ENCODE measurements at places on chromosomes 4 and X.

DNA sequence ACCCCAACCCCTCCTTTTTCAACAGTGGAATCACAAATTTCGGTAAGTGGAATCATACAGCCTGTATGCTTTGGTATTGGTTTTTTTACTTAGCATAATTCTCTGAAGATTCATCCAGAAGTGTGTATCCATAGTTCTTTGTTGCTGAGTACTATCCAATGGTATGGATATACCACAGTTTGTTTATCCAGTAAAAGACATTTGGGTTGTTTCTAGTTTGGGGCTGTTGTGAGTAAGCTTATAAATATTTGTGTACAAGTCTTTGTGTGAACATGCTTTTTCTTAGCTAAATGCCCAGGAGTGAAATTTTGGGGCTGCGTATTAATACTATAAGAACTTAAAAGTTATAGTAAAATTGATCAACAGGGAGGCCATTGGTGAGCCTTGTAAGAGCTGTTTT is 57.5 kb upstream of the GC start:
- no peak for DNase-seq

DNA sequence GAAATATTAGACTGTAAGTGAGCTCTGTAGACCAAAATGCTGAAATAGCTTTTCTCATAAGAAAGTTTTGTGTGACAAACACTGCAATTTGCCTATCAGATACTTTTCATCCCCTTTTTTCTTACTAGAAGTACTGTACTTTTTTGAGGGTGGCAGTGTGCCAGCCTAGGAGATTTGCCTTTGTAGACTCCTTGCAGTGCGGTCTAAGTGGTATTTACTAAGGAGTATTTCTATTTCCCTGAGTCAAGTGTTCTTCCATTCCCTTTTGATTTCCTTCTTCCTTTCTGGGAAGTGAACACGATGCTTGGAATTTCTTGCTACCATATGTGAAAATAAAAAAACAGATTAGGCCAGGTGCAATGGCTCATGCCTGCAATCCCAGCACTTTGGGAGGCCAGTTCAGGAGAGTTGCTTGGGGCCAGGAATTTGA is 34.6 kb downstream of the PDLIM5 start:
- no peak for DNase-seq

GRCh38 chrX:13028871-13029636 is 15.4 kb downstream of the FAM9C start:
- DNase-seq = no peak

DNA sequence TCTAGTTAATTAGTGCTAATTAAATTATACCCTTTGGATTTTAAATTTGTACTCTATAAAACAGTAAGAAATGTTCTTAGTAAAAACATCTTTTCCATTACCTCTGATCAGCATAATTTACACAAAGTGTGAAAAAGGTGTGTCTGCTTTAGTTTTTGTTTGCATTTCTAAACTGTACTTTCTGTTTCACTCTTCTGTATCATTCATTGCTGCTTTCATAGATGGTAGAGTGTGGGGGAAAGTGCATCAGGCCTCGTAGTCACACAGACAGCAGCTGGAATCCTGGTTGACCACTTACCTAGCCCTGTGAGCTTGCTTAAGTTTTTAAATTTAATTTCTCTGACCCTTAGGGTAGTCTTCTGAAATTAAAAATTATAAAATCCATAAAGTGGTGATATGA is 275.4 kb upstream of the PITX2 start:
- DNase-seq = no peak

DNA sequence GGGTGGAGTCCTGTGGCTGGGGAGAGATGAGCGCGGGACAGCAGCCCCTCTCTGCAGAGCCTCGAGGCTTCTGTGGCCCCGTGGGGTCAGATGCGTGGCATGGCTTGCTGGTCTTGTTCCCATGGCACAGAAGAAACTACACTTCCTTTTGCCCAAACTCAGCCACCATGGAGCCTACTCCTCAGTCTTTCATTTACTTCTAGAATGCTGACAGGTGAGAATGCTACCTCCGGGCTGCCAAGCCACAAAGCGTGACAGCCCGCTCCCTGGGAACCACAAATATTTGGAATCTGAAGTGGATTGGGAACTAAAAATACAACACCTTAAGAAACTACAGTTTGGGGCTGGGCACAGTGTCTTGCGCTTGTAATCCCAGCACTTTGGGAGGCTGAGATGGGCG is 98.0 kb downstream of the TRAPPC11 start:
- DNase-seq = no peak

DNA sequence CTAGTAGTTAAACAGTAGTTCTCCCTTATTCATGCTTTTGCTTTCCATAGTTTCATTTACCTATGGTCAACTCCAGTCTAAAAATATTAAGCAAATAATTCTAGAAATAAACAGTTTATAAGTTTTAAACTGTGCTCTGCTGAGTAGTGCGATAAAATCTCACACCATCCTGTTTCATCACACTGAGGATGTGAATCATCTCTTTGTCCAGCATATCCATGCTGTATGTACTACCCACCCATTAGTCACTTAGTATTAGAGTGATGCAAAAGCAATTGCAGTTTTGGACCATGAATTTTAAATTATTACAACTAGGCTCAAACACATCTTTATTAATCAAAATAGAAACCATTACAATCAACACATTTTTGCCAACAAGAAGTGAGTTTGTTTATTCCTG is 187.4 kb downstream of the TEX13C start:
- DNase-seq = no peak

DNA sequence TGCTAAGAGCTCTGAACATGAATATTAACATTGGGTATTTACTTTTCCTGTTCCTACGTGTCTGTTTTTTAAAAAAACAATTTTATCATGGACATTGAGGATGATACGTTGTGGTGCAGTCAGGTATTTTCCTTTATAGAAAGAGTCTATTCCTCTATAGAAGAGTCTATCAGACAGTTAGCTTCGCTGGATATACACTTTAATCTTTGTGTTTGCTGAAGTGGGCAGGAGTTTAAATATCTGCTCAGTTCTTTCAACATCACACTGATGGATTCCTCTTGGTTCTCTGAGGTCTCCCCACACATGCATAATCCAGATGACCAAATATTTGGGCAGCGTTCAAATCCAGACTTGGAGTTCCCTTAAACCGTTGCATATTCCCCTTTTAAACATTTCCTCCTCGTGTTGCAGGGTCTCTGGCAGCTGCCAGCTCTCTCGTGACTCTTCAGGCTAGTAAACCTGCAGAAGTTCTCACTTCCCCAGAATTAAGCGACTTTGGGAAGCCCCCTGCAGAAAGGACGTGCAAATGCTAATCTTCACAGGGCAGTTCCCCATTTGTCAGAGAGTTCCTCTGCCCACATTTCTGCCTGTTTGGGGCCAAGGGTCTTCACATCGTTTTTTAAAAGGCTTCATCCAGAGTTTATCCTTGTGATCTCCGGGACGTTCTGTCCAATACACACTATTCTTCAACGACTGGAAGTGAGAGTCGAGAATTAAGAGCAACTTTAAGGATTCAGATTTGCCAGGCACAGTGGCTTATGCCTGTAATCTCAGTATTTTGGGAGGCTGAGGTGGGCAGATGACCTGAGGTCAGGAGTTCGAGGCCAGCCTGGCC is 20.5 kb upstream of the DHRSX start:
- no peak for DNase-seq

GRCh38 chrX:85140964-85141363 is 102.6 kb downstream of the SATL1 start:
- DNase-seq = no peak

GRCh38 chrX:13994536-13995080 is 35.1 kb downstream of the GEMIN8 start:
- DNase-seq = no peak

DNA sequence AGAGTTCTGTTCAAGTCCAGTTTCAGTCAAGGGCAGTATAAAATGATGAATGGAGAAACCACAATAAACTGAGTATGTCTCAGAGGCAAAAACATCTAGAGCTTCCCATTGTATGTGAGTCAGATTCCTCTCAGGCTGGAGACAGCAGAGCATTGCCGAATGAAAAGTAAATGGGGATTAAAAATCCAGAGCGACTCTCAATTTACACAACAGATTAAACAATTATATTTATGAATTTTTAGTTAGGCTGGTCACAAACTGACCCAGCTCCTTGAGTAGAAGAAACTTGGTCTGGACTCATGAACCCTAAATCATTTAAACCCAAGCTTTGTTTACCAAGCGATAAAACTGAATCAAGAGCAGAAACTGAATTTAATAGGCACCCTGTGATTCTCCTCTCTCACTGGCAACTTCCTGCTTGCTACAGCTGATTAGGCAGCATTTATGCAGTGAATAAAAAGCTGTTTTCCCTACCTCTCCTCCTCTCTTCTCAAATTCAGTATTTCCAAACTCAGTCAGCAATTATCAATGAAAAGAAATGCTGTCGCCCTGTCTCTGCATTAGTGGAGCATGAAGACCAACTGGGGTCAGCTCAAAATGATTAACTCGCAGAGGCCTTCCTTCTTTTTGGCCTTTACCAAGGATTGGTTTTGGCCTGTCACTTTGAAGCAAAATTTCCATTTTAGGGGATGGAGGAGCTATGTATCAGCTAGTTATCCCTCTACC is 568.0 kb downstream of the PDHA2 start:
- DNase-seq = no peak

DNA sequence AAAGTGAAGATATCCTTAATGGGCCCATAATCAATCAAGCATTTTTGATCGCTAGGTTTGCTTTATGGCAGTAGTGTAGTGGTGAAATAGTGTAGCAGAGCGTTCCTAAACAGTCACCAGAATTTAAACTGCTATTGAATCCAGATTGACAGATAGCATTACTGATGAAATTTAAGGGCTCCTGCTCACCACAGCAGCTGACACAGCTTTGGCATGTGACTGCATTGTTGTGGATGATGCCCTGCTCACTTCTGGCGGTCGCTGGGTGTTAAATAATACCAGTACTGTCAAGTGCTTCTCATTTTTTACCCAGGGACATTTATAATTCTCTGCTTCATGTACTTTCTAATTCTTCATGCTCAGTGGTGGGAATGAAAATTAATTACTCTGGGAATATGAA is 102.0 kb upstream of the ARHGAP24 start:
- DNase-seq = no peak

DNA sequence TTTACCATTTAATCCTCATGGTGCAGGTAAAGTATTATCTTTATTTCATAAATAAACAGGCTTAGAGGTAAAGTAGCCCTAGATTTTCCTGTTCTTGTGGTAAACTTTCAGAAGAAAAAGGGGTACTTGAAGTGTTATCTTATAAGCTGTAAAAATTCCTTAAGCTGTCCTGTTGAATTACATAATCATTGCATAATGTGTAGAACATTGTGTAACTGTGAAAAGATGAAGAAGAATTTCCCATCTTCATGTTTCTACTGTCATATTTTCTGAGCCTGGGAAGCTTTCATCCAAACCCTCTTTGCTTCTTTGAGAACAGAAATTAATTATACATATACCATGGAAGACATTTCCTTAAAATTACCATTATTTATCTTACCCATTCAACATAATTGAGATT is 90.5 kb downstream of the ELOVL6 start:
- DNase-seq = no peak

DNA sequence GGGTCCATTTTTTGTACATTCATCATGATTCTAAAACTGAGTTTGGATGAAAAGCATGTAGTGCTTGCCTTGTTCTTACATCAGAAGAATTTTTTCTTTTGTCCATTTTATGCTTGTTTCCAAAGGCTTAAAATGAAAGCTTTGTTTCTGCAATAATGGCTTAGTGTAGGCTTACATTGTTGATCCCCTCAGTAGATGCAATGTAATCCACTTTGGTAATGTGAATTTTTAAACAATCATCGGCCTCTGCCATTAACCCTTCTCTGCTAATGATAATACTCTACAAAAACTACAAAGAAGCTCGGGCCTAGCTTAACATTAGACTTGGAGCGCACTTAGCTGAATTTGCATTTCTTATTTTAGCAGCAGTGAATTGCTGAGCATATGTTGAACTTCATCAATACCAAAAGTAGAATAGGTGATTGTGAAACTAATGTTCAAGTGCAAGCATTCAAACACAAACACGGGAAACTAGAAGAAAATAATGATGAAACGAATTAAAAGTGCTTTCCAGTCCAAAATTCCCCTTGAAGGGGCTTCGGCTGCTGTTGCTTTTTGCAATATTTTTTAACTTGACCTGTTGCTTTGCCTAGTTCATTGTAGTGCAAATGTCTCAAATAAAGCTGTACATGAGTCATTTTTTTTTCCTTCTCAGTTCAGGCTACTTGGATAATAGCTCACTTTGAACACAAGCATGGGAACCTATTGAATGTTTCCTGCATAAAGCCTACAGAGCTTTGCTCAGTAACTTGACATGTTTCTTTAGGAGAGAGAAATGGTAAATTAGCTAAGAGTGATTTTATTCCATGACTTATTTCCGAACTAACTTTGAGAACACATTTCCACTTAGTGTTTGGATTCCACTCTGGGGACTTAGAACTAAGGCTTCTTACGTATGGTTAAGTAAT is 66.5 kb downstream of the SLIT2 start:
- no peak for DNase-seq

DNA sequence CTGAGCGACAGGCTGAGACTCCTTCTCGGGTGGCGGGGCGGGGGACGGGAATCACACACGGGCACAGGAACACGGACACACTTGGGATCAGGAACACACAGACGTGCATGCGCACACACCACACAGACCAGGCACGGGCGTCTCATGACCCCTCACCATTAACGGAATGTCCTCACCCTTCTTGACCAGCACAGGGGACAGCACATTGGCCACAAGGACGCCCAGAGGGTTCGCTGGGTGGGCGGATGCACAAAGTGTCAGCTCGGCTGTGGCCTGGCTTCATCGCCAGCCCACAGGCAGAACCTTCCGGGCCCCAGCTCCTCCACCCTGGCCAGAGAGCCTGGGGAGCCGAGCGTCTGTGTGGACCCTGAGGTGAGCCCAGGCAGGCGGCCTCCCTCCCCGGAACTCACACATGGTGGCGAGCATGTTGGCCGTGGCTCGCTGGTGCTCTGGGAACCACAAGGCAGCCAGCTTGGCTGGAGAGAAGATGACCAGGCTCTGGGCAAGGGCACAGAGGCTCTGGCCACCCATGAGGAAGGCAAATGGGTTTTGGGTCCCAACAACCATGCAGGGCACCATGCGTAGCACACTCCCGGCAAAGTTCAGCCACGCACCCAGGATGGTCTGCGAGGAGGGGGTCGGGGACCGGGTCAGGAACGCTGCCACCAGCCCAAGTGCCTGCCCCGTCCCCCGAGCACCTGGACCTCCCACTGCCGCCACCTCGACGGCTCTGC is 3.1 kb downstream of the SLC49A3 start:
- no peak for DNase-seq

DNA sequence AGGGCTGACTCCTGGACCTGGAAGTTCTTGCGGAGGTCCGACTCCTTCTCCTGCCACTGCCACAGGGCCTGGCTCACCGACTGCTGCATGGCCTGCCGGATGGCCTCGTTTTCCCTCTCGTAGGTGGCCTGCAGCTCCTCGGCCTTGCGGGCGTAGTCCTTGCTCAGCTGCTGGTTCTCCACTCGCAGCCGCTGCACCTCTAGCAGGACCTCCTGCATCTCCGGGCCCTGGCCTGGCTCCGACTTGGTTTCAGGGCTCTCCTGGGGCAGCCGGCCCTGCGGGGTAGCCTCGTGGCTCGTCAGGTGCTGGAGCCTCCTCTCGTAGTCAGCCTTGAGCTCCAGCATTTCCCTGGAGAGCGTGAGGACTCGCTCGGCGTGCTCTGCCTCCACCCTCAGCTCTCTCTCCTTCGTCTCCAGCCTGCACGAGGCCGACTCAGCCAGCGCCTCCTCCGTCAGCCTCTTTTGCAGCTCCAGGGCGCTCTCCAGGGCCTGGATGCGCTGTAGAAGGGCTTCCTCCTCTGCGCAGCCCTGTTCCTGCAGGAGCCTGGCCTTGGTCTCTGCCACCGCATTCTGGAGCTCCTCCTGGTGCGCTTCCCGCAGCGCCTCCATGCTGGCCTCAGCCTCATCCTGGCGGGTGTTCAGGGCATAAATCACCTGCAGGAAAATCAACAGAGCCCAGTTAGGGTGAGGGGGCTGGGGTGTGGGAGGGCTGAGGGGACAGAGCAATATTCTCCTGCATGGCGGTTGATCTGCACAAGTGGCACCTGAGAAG is 72.2 kb downstream of the FAM184B start:
- DNase-seq = no peak
